Mesenteric fat pad (tissue), 1 donor: ENCODE measurements at places on chromosomes 2 and 18. TPM values are rescaled to one million over a fixed set of nuclear protein-coding genes. Genes with fewer than 3 reads are reported as not detected.

Gene LOXL3
- total RNA-seq, result 8.2 TPM

Gene PRSS56
- total RNA-seq, result not detected

Gene RGPD4
- not detected for total RNA-seq

Gene DPP10
- total RNA-seq, result not detected

Gene MEP1B
- total RNA-seq, result 0.42 TPM

Gene NAB1
- total RNA-seq, result 44.6 TPM

Gene TMEM150A
- total RNA-seq, result 27.7 TPM

Gene CAPN14
- 0.10 TPM for total RNA-seq

Gene RNF125
- 15.8 TPM for total RNA-seq

Gene G6PC2
- 0.35 TPM for total RNA-seq

Gene BAZ2B
- 55.6 TPM for total RNA-seq

Gene COX7A2L
- 78.5 TPM for total RNA-seq

Gene TMEM169
- total RNA-seq, result 0.45 TPM

Gene NTSR2
- total RNA-seq, result not detected

Gene KANSL1L
- total RNA-seq, result 14.6 TPM

Gene TSGA10
- total RNA-seq, result 7.7 TPM

Gene CHST10
- total RNA-seq, result 4.1 TPM
